ENCODE measurements at places on chromosomes 16 and 17.
A peak's percentile ranks its signal among the peaks of the same experiment; 100 is the strongest.

DNA sequence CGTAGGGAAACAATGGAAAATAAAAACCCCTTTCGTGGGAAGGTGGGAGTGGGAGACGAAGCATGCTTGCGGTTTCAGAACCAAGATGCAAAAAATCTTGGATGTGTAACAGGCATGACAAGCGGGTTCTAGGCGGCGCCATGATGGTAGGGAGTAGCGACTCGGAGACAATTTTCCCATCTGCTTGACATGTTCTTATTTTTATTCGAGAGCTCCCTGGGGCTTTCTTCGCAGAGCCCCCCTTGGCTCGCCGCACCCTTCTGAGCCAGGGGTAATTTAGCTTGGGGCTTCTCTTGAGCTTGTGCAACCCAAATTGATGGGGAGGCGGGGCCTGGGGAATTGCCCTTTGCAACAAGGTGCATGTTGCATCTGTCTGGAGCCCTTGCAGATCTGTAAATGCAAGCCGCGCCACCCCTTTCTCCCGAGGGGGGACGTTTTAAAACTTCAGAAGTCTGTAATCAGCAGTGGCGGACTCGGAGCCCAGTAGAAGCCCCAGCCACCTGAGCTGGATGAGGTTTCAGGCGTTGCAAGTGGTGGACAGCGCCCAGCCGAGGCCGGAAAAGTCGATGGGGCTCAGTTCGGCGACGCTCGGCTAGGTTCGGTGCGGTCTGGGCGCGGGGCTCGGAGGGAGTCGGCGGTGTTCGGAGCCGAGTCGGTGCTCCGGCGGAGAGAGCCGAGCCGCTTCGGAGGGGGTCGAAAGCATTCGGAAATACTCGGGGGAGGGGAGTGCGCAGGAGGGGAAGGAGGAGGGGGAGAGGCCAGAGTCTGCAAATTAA, 2.9 kb downstream of the GNAO1 start:
- no peak overlapping the region for H3K27ac ChIP-seq
- H3K36me3 ChIP-seq, result no peaks in the 10 kb centered on the region
- H3K4me3 ChIP-seq, result peak overlapping the region; percentile 68
- H3K27me3 ChIP-seq, result peaks cover 33% of the 10 kb centered on the region
- peaks cover 20% of the 10 kb centered on the region for H3K4me1 ChIP-seq

- no peak overlapping the region for H3K4me3 ChIP-seq
- no peaks in the 10 kb centered on the region for H3K4me1 ChIP-seq
- no peak for DNase-seq
- H3K27me3 ChIP-seq, result no peaks in the 10 kb centered on the region
- no peak overlapping the region for H3K27ac ChIP-seq
Measured at GRCh38 chr17:13265311-13265710, 247.5 kb upstream of the ELAC2 start.

- no peak overlapping the region for H3K4me3 ChIP-seq
- DNase-seq, result no peak
- peaks cover 3% of the 10 kb centered on the region for H3K36me3 ChIP-seq
- no peak overlapping the region for H3K27ac ChIP-seq
- no peaks in the 10 kb centered on the region for H3K4me1 ChIP-seq
- H3K27me3 ChIP-seq, result no peaks in the 10 kb centered on the region
Measured at GRCh38 chr16:12193692-12194091, 217.2 kb downstream of the SNX29 start.

DNA sequence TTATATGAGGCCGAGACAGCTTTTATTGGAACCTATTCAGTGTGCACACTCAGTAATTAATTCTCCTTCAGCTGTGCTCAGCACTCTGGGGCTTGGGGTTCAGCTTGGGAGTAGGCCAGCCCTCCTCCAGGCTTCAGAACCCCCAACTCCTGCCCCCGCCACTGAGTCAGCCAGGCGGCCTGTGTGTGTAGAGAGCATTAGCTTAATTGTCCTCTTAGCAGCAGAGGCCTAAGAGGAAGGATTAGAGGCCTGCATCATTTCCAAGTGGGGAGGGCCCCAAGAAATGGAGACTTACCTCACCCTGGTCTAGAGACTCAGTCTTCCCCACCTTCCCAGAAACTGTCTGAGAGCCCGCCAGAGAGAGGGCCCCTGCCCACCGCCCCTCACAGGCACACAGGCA, 772 bp downstream of the PRSS53 start:
- peaks cover 5% of the 10 kb centered on the region for H3K4me1 ChIP-seq
- H3K27me3 ChIP-seq, result no peaks in the 10 kb centered on the region
- no peak for DNase-seq

DNA sequence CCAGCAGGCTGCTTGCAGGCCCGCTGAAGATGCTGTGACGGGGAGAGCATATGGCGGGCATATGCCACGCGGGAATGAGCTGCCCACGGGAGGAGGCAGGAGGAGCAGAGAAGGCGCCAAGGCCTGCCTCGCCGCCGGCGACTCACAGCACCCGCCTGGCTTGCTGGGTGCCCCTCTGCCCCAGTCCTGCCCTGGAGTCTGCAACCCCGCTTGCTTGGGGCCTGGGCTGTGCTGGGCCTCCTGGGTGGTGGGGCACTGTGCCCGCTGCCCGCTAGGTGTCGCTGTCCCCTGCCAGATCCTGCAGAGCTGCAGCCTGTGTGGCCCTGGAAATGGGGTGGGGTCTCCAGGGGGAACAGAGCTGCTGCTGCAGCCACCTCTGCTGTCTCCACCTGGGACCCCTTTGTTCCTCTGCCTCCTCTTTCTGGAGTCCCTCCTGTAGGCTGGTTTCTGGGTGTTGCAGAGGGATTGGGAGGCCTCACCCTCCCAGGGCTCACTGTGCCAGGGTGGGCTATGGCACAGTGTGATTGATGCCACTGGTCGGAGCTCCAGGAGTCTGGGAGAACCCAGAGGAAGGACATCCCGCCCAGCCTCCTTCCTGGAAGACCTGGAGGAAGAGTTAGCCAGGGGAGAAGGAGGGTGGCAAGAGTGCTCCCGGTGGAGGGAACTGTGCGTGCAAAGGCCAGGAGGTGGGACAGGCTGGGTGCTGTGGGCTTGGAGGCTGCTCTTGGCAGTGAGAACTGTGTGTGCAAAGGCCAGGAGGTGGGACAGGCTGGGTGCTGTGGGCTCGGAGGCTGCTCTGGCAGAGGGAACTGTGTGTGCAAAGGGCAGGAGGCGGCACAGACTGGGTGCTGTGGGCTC, 141.0 kb upstream of the CIBAR2 start:
- DNase-seq, result peak; percentile 8
- no peak overlapping the region for H3K27ac ChIP-seq
- no peaks in the 10 kb centered on the region for H3K36me3 ChIP-seq
- H3K4me1 ChIP-seq, result peaks cover 11% of the 10 kb centered on the region

DNA sequence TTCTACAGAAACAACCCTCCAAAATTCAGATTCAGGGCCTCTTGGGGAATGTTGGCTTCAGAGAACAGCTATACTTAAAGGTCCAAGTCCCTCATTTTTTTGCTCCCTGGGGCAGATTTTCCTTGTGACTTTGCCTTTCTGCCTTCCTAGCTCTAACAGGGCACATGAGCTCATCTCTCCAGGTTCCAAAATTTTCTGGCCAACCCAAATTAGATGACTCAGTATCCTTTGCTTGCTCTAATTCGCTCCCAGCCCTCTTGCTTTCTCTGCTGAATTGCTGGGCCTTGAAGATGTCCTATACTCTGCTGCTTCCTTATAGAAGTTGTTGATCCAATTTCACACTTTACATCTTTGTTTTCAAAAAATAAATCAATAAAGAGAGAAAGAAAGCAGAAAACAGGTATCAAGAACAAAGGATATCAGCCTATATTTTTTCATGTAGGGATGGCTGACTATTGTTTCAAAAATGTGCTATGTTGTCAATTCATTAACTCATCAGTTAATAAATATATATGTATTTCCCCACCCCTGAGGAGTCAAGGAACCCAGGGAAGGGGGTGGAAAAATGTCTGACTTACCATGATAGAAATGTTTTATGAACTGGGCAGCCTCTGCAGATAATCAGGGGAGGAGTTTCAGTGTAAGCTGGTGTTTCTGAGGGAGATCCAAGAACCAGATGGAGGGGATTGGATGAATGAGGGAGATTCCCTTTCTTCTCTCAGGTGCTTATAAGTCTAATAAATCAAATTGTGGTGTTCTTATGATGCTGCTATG, 1.0 kb upstream of the KRTAP4-2 start:
- no peak overlapping the region for H3K27ac ChIP-seq
- H3K36me3 ChIP-seq, result no peaks in the 10 kb centered on the region
- H3K4me3 ChIP-seq, result no peak overlapping the region
- no peaks in the 10 kb centered on the region for H3K4me1 ChIP-seq
- no peak for DNase-seq

GRCh38 chr16:10343124-10343760, 42.6 kb upstream of the ATF7IP2 start:
- H3K27ac ChIP-seq, result no peak overlapping the region
- H3K4me3 ChIP-seq, result no peak overlapping the region
- no peaks in the 10 kb centered on the region for H3K36me3 ChIP-seq
- H3K27me3 ChIP-seq, result no peaks in the 10 kb centered on the region
- no peak for DNase-seq
- H3K4me1 ChIP-seq, result no peaks in the 10 kb centered on the region

GRCh38 chr17:40306395-40306794, 2.6 kb upstream of the RARA start:
- no peak for DNase-seq
- peak overlapping the region; percentile 20 for H3K27ac ChIP-seq
- H3K36me3 ChIP-seq, result no peaks in the 10 kb centered on the region
- H3K4me1 ChIP-seq, result peaks cover 61% of the 10 kb centered on the region
- no peaks in the 10 kb centered on the region for H3K27me3 ChIP-seq

DNA sequence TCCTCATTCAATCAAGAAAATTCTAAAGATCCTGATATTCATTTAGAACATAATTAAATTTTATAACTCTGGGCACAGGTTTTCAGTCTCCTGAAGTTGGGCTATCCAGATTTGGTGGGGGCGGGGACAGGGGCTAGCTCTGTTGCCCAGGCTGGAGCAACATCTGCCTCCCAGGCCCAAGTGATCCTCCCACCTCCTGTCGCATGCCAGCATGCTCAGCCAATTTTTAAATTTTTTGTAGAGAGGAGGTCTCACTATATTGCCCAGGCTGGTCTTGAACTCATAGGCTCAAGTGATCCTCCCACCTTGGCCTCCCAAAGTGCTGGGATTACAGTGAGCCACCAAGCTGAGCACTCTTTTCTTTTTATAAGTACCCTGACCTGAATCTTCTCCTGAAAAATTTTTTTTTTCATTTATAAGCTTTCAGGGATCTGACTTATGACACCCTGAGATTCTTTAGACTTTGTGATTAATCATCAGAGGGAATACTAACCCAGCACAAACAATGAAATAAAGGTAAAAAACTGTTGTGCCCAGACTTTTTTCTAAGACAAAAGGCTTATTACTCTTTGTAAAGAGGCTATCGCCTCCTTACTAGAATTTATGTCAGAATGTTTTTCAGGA, 62.6 kb downstream of the TUBD1 start:
- H3K36me3 ChIP-seq, result no peaks in the 10 kb centered on the region
- H3K27me3 ChIP-seq, result no peaks in the 10 kb centered on the region
- no peak overlapping the region for H3K4me3 ChIP-seq
- no peak for DNase-seq
- peak overlapping the region; percentile 64 for H3K27ac ChIP-seq

- H3K36me3 ChIP-seq, result peaks cover 12% of the 10 kb centered on the region
- no peak overlapping the region for H3K4me3 ChIP-seq
- H3K27ac ChIP-seq, result peak overlapping the region; percentile 9
Measured at GRCh38 chr16:30090610-30091331, 953 bp downstream of the TBX6 start.

GRCh38 chr17:46979147-46979863, at the start of gene RPRML:
RPRML (minus strand) TSS chr17:46979253; CDS start chr17:46979007, 246 bp downstream.
- H3K27me3 ChIP-seq, result peaks cover 52% of the 10 kb centered on the region
- H3K36me3 ChIP-seq, result no peaks in the 10 kb centered on the region
- H3K4me3 ChIP-seq, result peak within 1 kb of the TSS; percentile 24
- DNase-seq, result peak; percentile 10

DNA sequence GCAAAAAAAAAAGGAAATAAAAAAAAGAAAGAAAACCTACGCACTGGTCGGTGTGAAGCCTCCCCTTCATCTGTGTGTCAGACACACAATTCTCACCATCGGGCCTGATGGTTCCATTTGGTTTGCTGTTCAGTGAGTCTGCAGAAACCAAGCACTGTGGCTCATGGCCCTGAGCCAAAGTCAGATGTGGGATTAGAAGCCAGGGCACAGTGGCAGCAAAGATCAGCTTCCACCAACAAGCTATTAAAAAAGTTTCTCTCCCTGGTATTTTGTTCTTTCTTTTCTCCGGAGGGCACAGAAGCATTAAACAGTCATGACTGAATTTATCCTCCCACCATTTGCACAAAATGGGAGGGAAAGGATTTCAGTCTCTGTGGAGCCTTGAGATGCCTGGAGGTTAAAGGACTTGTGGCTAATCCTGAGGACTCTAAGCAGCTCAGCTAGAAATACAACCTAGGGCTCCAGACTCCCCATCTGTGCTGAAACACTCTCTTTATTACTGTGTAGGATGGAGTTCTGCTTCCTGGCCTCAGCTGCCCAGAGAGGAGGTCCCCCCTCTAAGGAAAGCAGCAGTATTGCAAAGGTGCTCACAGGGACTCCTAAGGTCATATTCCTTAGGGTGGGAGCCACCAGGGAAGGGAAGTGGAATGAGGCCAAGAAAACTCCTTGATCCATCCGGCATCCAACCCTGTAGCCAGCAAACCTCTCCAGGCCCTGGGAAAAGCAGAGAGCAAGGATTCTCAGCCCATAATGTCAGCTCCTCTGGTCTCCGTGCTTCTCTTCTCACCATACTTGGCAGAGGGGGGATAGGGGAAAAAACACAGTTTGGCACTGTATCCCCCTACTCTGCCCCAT, 28.2 kb downstream of the SLC39A11 start:
- no peak for DNase-seq
- no peaks in the 10 kb centered on the region for H3K27me3 ChIP-seq
- H3K27ac ChIP-seq, result no peak overlapping the region
- H3K36me3 ChIP-seq, result no peaks in the 10 kb centered on the region

DNA sequence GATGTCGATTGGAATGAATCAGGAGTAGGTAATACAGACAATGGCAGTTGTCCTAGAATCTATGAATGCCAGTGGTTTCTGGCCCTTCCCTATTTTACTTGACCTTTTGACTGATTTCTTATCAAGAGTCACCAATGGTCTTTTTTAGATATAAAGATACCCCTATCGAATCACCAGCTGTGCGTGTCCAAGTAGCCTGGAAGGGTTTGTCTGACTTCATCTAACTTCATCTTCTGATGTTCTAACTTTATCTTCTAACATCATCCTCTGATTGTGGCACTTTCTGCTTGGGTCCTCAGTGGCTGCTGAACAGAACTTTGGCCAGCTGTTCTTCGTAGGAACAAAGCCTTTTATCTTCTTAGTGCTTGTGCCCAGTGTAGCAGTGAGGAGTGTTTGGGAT, 129.7 kb downstream of the MSI2 start:
- no peaks in the 10 kb centered on the region for H3K27me3 ChIP-seq
- no peak for DNase-seq
- H3K36me3 ChIP-seq, result peaks cover 14% of the 10 kb centered on the region

GRCh38 chr17:36602924-36603384, 1.6 kb downstream of the MRM1 start:
- peaks cover 33% of the 10 kb centered on the region for H3K4me1 ChIP-seq
- no peak overlapping the region for H3K27ac ChIP-seq
- H3K27me3 ChIP-seq, result no peaks in the 10 kb centered on the region
- DNase-seq, result peak; percentile 63

All from T-cell (primary cell).